T-helper 1 cell treated with Interleukin-12 subunit alpha and Interleukin-12 subunit beta and Interleukin-4 antibody, amounts not matched to agents 30 ng/mL and 1 ng/mL, for 36 hours (primary cell): ENCODE measurements at places on chromosomes 1 and 21. TPM values are rescaled to one million over a fixed set of nuclear protein-coding genes. Genes with fewer than 3 reads are reported as not detected.

Gene NCMAP
- total RNA-seq, result not detected in 2 replicates

Gene FNBP1L
- 0.10 and 0.12 TPM in 2 replicates for total RNA-seq

Gene CYP4A22
- total RNA-seq, result not detected in 2 replicates

Gene PDZK1IP1
- not detected in 2 replicates for total RNA-seq

Gene KCNK2
- total RNA-seq, result not detected in 2 replicates

Gene FCRL2
- not detected in 2 replicates for total RNA-seq

Gene FAM110D
- not detected in 2 replicates for total RNA-seq

Gene AIRE
- 2.0 and 2.8 TPM in 2 replicates for total RNA-seq

Gene ITLN1
- not detected in 2 replicates for total RNA-seq
